ENCODE measurements at places on chromosomes 16 and 17.

GRCh38 chr16:25148568-25149215 lies 37.1 kb downstream of the LCMT1 start:
- no peak for DNase-seq

DNA sequence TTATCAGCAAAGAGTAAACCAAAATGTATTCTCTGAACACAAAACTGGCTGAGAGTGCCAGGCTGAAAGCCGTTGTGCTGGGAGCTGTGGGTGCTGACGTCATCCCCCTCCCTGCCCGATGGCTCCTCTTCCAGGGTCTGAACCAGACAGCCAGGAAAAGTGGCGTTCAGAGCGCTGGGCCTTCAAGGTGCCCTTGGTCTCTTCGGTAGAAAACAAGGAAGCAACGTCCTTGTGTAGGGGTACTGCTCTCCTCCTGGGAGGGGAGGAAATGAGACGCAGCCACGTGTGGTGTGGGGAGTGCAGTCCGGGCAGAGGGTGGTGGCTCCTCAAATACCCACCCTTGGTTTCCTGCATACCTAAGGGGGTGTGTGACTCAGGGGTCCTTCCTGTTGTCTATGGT lies 394.7 kb downstream of the SEC14L1 start:
- DNase-seq = peak; percentile 64

DNA sequence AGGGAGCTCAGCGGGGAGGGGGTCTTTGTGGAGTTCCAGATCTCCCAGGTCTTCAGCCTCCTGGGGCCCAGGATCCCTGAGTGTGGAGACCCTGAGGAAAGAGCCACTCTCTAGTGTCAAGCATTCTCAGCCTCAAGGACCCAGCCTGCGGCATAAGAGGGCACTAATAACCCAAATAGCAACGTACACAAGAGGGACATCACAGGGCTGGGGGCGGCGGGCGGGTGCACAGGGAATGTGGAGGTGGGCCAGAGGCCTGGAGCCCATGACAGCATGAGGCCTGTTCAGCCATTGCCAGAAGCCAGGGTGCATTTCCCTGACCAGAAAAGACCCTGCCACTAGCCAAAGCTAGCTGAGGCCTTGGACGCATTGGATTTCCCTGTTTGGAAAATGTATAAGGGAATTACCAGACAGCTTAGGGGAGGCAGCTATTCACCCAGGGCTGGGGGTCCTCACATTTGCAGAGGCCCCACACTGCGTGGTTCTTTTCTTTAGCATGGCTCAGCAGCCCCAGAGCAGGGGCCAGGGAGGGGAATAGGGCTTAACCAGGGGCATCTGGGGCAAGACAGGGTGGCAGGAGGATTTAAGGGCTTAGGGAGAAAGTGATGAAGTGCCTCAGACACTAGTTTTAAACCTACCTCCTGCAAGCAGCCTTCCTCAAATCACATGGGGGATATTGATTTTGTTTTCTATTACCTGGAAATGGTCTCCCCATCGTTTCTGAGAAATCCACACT lies 13.5 kb upstream of the ALOX15B start:
- no peak for DNase-seq

GRCh38 chr17:10729334-10730193 lies at the start of gene TMEM220:
Gene TMEM220, minus strand, starts transcription at chr17:10730023. Its CDS starts 172 bp downstream, at chr17:10729851.
- peak; percentile 81 for DNase-seq

DNA sequence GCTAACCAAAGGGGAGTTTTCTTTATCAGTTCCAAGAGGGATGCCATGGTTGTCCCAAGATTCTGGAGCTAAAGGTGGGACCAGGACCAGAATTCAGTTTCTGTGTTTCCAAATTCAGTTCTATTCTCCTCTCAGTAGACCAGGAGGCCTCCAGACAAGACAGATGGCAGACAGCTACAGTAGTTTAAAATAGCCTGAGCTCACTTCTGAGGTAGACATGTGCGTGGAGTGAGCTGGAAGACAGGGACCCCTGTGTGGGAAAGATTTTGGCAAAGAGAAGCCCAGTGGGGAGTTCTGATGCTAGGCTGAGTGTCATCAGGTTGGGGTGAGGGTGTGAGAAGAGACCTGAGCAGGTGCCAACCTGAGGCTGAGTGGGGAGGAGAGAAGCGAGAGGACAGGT lies 95.4 kb downstream of the PRKCB start:
- DNase-seq = no peak

DNA sequence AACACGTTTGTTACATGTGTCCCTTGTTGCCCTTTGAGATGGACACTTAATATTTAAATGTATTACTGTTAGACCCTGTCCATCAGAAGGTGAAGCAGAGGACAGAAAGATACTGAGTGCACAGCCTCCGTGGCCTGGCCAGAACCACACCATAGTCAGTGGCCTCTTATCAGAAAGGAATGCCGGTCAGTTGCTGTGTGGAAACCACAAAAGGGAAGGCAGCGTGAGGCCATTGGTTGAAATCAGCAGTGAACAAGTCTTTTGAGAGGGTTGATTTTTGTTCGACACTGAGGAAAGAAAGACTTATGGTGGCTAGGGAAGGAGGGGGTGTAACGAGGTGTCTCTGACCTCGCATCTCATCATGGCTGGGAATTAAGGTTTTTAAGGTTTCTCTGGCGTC lies 85.4 kb upstream of the CLEC18A start:
- no peak for DNase-seq

DNA sequence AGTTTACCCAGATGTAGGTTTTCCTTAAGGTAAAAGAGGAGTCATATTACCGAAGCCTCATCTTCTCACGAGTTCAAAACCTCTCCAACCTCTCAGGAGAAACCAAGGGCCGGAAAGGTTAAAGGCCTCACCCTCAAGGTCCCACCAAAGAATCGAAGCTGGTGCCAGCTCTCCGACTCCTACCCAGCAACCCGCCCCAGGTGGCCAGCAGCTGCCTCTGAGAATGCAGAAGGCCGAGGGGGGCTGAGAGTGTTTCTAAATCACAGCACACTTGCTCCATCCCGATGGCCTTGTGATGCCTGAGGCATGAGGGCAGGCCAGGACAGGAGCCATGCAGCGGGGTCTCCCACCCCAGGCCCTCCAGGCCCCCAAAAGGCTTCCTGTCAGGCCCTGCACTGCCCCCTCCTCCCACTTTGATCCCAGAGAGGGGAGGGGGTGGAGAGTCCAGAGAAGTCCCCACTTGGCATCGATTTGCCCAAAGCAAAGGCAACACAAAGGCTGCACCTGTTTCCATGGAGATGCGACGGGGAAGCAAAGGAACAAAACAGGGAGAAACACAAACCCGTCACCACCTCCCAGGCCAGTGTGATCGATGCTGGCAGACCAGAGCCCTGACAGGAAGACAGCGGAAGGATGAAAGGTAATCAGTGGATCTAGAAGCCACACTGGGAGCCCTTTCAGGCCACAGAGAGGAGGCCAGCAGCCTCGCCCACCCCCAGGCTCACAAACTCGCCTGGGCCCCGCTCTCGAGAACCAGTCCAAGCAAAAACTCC lies 39.0 kb downstream of the CUEDC1 start:
- DNase-seq = no peak

DNA sequence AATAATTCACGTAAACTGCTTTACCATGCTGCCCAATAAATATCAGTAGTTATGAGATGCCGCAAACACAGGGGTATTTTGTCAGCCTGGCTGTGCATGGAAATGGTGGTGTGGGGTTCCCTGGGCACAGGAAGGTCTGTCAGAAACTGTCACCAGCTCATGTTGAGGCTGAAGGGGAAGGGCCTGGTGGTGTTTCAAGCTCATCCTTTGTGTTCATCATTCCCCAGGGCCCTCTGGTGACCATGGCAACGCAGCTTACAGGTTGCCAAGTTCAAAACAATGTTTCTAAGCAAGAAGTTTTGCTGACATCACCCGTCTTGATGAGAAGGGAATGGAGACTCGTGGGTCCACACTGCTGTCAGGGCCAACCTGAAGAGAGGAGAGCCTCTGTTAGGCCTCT lies 348.9 kb upstream of the C16orf82 start:
- no peak for DNase-seq

DNA sequence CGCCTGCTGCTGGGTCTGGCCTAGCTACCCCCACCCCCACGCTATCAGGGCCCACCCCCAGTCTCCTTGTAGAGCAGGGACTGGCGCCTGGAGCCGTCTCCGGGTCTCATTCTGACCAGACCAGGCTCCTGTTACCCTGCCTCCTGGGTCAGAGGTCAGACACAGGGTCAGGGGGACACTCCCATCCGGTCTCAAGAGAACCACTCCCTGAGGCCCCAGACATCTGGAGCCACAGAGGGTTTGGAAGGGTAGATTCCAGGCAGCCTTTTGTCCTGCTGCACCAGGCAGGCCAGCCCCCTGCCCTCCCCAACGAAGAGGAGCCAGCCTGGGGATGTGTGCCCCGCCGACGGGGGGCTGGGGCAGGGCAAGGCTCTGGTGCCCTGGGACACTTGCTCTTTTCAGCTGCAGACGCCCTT lies 944 bp upstream of the WFIKKN1 start:
- no peak for DNase-seq

DNA sequence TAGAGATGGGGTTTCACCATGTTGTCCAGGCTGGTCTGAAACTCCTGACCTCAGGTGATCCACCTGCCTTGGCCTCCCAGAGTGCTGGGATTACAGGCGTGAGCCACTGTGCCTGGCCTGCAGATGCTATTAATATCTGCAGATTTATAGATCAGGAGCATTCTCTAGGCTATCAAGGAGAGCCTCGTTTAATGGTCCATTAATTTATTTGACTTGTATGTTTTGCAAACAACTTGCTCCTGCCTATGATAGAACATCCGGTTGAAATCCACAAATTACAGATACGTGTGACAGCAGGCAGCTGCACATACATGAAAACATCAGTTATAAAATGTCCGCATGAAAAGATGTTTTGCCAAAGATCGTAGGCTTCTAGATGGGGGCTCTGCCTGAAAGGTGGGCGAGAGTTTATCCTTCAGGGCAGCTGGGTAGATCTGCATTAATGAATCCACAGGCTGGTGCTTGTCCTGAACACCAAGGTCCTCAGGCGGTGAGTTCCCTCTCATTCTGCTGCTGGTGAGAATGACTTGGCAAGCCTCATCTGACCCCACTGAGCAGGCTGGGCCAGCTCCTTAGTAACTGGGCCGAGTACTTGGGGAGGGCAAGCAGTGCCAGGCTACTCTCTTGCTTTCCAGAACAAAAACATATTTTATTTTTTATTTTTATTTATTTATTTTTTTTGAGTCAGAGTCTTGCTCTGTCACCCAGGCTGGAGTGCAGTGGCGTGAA lies 37.1 kb upstream of the MGAT5B start:
- no peak for DNase-seq

DNA sequence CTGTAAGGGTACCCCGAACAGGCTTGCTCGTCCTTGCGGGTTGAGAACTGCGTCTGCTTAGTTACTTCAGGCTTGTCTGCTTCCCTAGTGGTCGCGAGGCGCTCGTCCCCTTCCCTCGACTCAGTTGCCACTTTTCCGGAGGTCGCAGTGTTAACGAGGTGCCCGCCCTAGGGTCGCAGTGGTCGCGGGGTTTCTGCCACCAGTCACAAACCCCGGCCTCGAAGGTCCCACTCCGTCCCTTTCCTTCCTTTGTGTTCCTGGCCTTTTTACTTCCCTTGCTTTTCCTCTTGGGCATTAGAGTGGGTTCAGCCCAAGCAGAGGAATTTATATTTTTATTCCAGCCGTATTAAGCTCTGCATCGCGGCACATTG lies 299 bp downstream of the NUP85 start:
- DNase-seq = no peak

DNA sequence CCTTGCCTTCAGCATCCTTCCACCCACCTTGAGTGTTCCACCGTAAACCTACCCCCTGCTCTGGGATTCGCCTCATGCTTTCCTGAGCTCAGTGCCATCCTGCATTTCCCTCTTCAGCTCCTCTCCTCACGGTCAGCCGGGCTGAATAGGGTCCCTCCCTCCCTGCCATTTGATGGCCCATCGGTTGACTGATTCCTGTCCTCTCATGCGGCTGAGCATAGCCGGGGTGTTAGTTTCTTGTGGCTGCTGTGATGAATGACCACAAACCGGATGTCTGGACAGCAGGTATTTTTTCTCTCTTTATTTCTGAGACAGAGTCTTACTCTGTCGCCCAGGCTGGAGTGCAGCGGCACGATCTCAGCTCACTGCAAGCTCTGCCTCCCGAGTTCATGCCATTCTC lies 44.1 kb upstream of the MGAT5B start:
- DNase-seq = no peak

GRCh38 chr17:57722704-57723043 lies 22.4 kb downstream of the CCDC182 start:
- DNase-seq = no peak

GRCh38 chr17:75010683-75011400 lies 1.6 kb upstream of the MRPL58 start:
- peak; percentile 17 for DNase-seq

DNA sequence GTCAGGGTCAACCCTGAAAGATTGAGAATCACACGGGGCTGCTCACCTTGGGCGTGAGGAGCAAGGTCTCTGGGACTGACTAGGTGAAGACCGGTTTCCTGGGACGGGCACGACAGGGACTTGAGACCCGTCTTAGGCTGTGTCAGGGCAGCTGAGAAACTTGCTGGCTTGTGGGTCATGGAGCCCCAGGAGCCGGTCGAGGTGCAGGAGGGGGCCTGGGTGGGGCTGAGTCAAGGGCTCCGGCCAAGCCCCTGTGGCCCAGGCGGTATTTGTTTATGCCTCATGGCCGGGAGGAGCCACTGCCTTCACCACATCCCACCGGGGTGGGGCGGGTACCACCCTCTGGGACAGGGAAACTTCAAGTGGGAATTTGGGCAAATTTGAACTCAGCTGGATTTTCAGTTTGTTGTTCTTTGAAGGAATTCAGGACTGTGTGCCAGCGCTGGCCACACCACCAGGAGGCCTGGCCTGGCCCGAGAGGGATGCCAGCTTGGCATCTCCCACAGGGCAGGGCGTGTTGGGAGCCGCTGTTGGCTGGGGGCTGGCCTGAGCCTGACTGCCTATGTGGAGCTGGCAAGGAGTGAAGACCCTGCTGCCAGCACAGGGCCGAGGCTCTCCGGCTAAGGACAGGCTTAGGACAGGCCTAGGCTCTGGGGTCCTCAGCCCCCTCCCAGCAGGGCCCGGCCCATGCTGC lies 116.1 kb downstream of the METRNL start:
- DNase-seq = peak; percentile 100

DNA sequence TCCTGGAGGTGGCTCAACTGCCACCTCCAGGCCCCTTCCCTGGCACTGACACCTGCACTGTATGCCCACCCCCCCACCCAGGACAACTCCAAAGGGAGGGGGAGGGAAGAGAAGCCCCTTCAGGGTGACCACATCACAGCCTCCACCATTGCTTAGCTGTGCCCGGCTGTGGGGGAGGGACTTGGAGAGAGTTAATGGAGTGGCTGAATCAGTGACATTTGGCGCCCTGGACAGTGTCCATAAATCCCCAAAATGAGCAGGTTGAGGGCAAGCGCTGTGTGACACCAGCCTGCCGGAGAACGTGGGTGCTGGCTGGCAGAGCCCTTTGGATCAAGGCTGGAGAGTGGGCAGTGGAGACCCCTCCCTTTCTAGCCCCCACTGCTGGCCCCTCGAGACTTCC lies 883 bp downstream of the USH1G start:
- DNase-seq = no peak

All from MG63 (cell line).